Epithelial cell of proximal tubule (primary cell): ENCODE measurements at places on chromosomes 2 and 18. TPM values are rescaled to one million over a fixed set of nuclear protein-coding genes. Genes with fewer than 3 reads are reported as not detected.
A peak's percentile ranks its signal among the peaks of the same experiment; 100 is the strongest.

The ZNF521 gene
- 2.0 and 12.2 TPM in 2 replicates for total RNA-seq

The NGEF gene
- 4.2 and 8.6 TPM in 2 replicates for total RNA-seq

The TUBA3E gene
- total RNA-seq = not detected in 2 replicates

The SGPP2 gene
- total RNA-seq = 9.1 and 9.7 TPM in 2 replicates

The RGPD3 gene
- 0.29 and 0.46 TPM in 2 replicates for total RNA-seq

The FAM124B gene
- 0.07 TPM in 1 of 2 replicates, not detected in the other for total RNA-seq

The GPAT2 gene
- total RNA-seq = 1.1 and 1.7 TPM in 2 replicates

The FAM110C gene
- 6.1 and 13.5 TPM in 2 replicates for total RNA-seq

The HAAO gene
- 2.2 and 6.1 TPM in 2 replicates for total RNA-seq

DNA sequence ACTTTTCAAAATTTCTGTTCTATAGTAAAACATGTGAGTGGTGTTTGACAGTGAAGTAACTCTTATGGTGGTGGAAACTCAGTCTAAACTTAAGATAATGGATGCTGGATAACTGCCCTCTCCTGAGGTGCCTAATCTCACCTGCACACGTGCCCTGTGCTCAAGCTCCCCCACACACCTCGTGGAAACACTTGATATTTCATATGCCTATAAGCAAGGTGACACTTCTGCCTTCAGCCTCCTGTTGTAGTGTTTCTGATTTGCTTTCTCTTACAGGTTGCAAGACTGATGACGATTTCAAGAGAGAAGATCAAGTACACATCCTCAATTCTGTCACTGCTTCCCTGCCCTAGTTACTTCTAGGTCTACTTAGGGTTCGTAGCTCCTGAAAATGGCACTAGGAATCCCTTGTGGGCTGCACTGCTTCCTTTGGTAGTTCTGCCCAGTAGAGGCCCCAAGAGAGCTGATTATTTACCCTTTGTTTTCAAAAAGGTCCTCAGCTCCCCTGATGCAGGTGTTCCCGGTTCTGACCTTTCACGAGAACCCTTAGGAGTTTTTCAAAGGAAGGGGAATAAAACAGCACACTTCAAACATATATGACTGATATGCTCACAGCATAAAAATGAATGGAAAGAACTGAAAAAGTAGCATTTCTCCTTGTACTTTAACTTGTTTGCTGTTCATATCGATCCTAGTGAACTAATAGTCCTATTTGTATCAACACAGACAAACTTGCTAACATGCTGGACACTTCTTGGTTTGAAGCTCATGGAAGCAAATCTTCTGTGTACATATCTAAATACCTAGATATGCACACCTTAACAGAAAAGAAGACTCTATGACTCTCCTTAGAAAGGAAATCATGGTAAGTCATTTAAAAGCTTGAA is 6.7 kb downstream of the CAVIN2 start:
- DNase-seq = no peak

DNA sequence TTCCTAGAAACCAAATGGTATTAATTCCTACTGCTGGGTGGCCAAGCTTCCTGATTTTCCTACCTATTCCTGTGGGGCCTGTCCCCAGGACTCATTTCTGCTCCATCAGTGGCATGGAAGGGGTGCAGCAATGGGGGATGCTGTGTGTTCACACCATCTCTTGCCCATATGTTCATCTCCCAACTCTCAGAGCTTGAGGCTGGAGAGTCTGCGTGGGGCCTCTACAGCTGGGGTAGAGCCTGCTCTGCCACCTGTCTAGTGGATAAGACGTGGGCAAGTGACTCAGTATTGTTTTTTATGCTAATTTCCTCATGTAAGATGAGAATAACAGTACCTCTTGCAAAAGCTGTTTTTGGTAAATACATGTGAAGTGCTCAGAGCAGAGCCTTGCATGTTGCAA is 149.8 kb downstream of the ACTR3 start:
- no peak for DNase-seq

GRCh38 chr2:239381709-239382134 is 19.1 kb downstream of the HDAC4 start:
- no peak for DNase-seq

- no peak for DNase-seq
Observed at GRCh38 chr2:190882411-190882766, 1.8 kb downstream of the GLS start.

DNA sequence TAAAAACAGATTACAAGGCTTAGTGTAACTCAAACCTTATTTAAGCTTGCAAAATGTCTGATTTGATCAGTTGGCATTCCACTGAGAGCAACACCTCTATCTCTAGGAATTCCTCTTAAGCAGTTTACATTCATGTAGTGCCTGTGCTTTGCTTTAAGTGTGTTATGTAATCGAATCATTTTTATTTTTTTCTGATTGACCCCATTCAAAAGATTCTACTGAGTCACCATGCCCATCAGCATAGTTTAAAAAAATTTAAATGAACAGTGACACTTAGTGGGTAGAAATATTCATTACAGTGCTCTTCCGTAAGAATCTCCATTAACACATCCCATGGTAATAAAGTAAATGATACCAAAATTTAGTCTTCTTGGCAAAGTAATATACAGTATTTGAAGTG is 67.8 kb upstream of the SLC4A10 start:
- no peak for DNase-seq

GRCh38 chr2:24304098-24304497 is 56.2 kb downstream of the ITSN2 start:
- DNase-seq = peak; percentile 12

DNA sequence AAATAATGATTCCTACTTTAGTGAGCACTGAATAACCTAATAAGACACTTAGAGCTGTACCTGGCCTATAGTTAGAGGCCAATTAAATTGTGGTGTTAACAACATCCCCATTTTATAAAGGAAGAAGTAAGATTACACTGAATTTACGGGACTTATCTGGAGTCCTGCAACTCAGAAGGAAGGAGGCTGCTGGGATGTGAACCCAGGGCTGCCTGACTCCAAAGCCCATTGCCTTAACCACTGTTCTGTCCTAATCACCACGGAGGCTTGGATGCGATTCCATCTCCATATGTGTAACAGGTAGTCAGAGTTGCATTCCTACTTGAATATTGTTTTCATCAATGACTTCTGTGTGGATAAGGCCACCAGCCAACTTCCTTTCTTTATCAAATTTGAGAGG is 168.9 kb downstream of the SOCS6 start:
- no peak for DNase-seq

GRCh38 chr2:235396071-235396846 is 97.6 kb upstream of the AGAP1 start:
- no peak for DNase-seq

DNA sequence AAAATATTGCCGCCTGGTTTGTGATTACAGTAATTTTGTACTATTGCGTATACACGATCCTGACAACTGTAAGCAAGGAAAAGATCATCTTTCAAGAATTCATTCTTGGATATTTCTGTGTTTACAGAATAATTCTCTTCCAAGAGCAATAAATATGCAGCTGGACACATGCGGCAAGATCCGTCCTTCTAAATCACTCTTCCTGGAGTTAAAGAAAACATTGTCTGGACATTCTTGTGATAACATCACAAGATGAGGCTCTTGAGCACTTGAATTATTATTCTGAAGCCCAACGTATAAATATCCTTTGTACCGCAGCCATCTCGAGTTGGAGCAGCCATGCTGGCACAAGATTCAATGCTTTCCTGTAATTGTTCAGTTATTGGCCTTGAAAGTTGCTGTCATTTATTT is 9.9 kb downstream of the FHL2 start:
- no peak for DNase-seq

DNA sequence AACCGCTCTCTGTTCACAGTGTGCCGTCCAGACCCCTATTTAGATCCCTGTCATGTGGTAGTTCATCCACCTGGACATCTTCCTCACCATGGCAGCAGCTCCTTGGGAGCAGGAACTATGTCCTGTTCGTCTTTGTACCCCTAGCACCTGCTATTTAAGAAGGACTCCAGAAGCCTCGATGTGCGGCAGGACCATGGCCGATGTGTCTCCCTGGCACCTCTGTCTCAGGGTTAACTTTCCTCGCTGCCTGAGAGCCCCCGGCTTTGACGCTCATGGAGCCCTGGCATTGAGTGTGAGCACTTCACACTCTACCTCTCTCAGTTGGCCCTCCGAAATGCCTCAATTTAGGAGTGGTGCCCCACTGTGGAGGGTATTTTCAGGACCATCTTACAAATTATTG is 152.0 kb downstream of the FAM210A start:
- DNase-seq = no peak

DNA sequence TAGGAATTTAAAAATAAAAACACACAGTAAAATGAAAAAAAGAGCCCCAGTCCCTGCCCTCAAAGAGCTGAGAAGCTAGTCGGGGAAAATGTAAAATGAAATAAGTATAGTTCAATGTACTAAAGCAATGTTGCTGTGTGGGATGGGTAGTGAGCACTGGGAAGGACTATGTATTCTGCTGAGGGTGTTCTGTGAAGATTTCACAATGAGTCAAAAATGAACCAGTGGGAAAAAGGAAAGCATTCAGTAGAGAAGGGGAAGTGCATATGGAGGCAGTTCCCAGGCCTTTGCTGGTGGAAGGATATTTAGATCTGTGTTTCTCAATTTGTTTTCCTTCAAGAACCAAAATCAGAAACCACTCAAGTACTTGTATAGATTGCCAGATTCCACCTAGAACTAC is 1094.7 kb upstream of the KLHL29 start:
- no peak for DNase-seq

DNA sequence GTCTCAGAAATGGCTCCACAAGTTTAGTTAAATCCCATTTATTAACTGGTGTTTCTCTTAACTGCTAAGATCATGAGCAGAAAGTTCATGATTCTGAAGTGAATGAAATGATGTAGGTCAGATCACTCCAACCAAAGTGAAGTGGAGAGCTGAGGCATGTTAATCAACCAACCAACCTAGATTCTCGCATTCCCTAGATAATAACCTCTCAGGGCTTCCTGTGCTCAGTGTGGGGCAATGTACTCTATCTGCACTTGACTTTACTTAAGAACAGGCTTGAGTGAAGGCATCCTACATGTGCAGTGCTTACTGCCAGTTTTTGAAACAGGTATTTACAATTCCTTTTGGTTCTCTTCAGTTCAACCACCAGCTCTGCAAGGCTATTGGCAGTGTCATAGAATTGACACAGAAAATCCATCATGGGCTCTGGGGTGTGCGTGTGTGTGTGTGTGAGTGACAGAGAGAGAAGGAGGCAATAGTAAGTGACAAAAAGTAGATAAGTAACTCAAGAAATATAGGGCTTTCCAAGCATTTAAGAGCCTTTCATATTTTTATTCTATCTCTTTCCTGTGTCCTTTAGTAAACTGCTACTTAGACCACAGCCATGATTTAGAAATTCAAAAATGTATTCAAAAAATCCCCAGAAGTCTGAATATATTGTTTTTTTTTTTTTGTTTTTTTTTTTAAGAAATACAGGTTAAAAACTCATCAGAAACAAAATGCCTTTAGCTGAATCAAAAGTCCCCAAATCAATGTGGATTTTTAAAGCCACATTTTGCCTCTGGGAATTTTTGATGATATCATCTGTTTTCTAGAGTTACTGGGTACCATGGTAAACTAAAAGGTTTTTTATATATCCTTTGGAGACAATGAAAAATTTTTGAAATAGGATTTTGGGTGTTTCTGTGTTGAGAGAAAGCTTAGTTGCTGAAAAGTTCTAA is 28.6 kb downstream of the DOCK10 start:
- no peak for DNase-seq

- no peak for DNase-seq
Observed at GRCh38 chr2:54894467-54894866, 155.8 kb downstream of the RTN4 start.

DNA sequence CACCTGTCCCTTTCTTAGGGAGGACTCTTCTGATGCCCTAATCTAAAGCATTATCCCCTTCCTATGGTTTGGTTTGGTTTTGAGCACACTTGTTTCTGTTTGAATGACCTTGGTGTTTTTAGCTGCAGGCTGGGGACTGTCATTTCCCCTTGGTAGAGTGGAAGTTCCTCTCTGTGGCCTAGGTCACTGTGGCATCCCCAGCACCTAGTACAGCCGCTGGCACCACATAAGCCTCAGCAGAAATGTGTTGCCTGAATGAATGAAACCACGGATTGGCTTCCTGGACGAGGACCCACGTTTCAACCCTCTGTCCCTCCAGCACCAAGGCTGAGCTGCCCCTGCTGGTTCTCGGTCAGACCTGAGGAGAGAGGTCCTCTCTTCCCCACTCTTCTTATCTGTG is 159.9 kb downstream of the CTIF start:
- no peak for DNase-seq

DNA sequence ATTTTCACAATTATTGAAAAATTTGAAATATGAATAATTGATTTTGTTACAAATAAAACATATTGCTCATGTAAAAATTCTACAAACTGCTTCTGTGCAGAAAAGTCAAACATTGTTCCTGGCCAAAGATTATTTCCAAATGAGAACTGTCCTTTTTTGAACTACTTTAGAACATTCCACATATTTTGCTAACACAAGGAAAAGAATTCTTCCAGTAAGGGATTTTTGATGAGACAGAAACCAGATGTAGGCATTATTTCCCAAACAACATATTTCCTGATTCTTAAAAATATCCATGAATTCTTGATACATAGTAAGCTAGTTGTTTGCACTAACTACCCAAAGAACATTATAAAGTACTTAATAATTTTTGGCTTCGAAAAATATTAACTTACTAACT is 715.2 kb downstream of the CCDC85A start:
- DNase-seq = no peak

GRCh38 chr2:106882673-106883072 is 3.3 kb downstream of the ST6GAL2 start:
- no peak for DNase-seq

- DNase-seq = no peak
Observed at GRCh38 chr2:97699765-97700444, 13.5 kb upstream of the ZAP70 start.

DNA sequence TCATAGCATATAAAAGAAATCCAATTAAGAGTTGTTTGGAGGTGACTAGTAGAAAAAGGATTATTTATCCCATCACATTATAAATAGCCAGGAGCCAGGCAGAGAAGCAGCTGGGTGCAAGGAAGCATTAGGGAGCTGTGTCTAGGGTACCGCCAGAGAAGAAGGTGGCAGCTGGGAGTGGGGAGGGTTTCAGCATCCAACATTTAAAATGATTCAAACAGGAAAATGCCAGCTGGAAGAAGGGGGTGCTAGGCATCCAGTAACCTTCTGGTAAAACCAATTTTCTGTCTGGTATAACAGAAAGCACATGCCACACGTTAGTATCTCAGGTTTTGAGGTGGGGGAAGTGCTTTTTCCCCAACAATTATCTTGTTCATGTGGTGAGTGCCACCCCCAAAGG is 452.4 kb downstream of the ZEB2 start:
- no peak for DNase-seq

DNA sequence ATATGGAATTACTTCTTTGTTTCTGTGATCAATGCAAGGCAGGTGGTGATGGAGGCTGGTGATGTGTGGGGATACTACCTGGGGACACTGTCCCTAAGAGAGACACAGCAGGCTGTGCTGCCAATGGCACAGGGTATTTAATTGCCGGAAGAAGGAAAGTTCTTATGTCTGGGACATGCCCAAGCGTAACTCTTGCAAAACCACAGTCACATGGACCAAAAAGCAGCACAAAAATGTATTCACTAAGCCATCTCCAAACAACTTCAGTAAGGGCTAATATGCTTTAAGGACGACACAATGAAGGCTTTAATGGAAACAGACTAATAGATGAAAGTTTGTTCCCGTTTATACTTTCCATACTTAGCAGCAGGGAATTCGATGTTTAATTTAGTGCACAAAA is 49.7 kb upstream of the AP1S3 start:
- DNase-seq = no peak

- DNase-seq = no peak
Observed at GRCh38 chr2:185644828-185645227, 93.8 kb upstream of the FSIP2 start.

GRCh38 chr2:25041307-25041927 is 459 bp upstream of the EFR3B start:
- DNase-seq = no peak

- no peak for DNase-seq
Observed at GRCh38 chr2:163324677-163325076, 411.1 kb downstream of the FIGN start.
